ENCODE measurements at places on chromosomes 2 and 18.

DNA sequence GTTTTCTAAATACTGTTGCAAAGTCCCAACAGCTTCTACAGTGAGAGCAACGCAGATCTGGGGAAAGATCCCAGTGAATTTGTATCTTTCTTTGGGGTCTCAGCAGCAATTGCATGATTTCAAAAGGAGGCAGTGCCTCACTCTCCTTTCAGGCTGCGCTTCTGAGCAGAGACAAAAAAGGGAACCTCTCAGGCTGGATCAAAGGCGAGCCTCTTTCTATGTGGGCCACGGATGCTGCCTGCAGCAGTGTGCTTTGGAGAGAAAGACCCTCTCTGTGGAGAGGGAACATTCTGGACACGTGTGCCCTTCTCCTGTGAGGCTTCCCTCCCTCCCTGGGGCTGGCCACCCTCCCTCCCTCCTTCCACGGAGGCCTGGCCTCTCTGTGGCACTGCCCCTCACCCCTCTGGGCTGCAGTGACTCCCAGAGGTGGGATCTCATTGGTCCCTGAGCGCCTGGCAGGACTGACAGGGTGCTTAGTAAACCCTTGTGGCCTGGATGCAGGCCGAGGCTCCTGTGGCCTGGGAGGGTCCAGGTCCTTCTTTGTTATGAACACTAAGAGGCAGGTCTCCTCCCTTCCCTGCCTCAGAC lies 21.6 kb upstream of the PDIA6 start:
- DNase-seq = no peak

DNA sequence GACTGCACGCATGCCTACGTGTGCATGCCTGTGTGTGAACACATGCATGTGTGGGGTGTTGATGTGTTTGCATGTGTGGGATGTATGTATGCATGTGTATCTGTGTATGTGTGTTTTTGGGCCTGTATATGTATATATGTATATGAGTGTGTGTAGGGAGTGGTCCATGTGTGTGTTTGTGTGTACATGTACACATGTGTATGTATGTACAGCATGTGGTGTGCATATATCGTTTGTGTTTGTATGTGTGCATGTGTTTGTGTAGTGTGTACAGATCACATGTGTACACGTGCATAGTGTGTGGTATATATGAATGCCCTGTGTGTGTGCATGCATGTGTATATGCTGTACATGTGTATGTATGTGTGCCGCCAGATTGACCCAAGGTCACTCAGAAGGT lies 54.2 kb upstream of the ASB18 start:
- no peak for DNase-seq

GRCh38 chr18:66872277-66872676 lies 268.4 kb upstream of the CDH19 start:
- no peak for DNase-seq

DNA sequence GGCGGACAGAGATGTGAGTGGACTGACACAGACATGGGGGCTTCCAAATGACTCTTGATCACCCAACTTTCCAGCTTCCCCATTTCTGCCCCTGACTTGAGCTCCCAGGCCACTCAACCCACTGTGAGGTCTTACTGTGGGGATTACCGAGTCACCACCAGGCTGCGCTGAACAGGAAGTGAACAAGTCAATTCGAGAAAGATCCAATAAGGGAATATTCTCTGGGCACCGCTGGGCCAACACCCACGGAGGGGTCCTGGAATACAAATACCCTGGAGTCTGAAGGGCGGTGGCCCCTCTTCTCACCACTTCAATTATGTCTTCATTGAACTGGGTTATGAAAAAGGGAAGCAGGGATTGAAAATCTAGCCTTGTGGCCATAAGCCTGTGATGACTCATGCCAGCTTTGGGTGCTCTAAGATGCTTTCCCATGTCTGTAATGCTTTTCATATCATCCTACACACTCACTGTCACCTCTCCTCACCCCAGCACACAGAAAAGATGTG lies 37.7 kb downstream of the BCL11A start:
- DNase-seq = no peak

- DNase-seq = no peak
Measured at GRCh38 chr2:225998653-225999052, 599.1 kb downstream of the NYAP2 start.

Data from left lobe of liver (tissue), 2 donors.